ENCODE measurements at places on chromosomes 12 and 14.

GRCh38 chr12:67068204-67068731 lies 200.9 kb upstream of the CAND1 start:
- no peak for DNase-seq

DNA sequence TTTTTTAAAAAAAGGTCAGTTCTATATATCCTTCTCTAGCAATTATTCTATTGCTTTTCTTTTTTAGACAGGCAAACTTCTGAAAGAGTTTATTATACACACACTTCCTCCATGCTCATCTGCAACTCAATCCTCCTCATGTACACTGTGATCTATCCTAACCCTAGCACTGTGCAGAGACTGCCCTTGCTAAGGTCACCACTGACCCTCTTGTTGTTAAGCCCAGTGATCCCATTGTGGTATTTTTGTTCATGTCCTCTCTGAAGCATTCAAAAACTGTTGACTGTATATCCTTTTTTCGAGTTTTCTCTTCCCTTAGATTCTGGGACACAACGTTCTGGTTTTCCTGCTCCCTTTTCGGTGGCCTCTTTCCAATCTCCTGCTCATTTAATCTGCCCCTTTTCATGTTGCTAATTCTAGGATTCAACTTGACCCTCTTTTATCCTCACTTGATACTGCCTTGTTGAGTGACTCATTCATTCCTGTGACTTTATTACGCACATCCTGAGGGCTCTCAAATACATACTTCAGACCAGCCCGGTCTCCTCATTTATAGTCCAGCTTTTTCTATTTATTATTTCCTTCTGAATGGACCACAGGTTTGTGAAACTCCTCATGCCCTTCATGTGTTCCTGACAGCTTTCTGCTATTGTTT lies 53.9 kb upstream of the PTPRB start:
- no peak for DNase-seq

- no peak for DNase-seq
Observed at GRCh38 chr14:23005451-23006187, 4.3 kb downstream of the C14orf93 start.

DNA sequence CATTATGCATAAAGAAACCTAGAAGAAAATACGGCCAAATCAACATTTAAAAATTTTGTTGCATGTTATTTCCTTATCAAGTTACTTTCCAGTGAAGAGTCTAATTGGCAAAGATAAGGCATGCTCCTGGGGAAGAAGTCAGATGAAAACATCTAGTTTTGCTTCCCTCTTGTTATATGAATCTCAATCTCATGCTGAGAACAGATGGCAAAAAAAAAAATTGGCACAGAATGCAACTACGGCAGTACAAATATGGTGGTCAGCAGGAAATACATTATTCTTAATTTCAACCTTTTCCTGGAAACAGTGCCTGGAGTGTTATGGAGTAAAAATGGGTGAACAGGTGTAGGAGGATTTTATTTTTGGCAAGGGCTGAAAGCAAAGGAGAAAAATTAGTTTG lies 32.8 kb downstream of the HECTD4 start:
- DNase-seq, result no peak

DNA sequence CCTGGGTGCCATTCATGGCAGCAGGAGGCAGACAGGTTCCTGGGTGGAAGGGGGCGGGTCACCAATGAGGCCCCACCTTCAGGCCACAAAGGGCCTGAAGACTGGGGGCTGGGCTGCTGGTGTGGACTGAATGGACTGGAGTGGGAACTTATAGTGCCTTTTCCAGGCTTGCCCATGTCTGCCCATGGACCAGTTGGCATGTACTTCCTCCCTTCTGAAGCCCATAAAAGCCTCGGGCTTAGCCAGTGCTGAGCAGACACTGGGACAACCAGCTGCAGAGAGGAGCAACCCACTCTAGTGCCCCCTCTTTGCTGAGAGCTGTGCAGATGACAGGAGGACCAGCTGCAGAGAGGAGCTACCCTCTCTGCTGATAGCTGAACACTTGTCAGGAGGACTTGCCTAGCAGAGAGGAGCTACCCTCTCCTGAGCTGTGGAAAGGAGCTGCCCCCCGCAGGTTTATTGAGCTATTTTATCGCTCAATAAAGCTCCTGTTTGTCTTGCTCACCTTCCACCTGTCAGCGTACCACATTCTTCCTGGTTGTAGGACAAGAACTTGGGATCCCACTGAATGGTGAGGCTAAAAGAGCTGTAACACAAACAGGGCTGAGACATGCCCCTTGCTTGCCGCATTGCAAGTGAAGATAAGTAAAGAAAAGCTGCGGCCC lies 34.0 kb downstream of the APAF1 start:
- DNase-seq, result no peak

DNA sequence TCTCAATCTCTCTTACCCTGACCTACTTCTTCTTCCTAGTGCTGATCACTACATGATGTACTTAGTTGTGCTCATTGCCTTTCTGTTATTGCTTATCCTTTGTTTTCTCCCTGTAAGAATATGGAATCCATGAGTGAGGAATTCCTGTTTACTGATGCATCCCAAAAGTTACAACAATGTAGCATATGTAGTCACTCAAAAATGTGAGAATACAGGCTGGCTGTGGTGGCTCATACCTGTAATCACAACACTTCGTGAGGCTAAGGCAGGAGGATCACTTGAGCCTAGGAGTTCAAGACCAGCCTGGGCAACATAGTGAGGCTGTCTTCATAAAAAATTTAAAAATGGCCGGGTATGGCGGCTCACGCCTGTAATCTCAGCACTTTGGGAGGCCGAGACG lies 8.0 kb upstream of the WDR20 start:
- no peak for DNase-seq

GRCh38 chr12:68374307-68374982 lies 42.3 kb upstream of the MDM1 start:
- peak; percentile 53 for DNase-seq

DNA sequence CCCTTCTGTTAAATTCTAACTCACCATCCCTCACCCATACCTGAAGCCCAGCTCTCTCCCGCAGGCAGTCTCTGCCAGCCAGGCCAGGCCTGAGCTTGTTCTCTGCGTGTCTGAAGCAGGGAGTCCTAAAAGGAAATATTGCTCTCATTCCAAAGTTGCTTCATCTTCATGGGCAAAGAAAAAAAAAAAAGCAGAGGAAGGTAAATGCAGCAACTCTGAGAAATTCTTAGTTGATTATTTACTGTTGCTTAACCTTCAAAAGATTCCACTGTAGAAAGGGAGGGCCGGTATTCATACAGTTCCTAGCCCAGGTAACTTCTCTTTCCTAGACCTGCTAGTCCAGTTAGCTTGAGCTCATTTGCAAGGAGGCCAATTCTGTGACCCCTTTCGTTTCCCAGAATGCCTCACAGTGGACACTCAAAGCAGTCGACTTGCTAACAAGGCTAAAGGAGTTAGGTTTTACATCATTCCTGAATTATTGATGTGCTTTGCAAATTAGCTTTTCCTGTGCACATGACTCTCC lies 193.5 kb upstream of the EEA1 start:
- DNase-seq, result no peak

DNA sequence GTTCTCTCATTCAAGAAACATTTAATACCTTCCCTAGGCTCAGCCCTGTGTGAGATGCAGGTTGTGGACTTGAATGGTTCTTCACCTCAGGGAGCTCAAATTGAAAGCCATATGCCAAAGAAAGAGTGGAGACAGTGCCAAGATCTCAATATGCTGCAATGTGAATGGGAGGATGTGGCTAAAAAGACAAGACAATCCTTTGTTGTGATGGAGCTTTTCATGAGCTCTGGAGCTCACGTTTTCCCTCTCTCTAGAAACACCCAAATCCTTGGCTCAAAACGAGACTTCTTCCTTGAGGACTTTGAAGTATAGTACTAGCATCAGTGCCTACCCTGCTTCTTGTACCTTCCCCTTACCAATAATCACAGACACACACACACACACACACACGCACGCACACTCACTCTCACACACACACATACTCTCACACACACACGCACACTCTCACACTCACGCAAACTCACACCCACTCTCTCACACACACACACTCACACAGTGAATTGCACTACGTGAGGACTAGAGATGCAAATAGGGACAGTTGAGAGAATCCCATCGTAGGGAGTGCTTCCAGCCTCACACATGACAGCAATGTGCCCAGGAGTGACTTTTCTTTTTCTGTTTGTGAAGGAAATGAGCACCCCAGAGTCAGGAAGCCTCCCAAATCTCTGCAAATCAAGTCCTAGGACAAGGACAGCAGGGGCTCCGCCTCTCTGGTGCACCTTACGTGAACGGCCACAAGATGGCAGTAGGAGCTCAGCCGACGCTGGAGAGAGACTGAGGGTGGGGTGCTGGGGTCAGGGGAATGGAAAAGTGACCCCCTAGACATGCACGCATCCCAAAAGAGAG lies 231.4 kb downstream of the PCNX1 start:
- DNase-seq, result peak; percentile 65

All from GM20000 (cell line).